ENCODE measurements at places on chromosomes 1 and 21.

- DNase-seq: no peak
Observed at GRCh38 chr1:10171105-10171767, 39.1 kb upstream of the KIF1B start.

GRCh38 chr1:151054971-151055547, 4.4 kb downstream of the CDC42SE1 start:
- no peak for DNase-seq

GRCh38 chr1:212950243-212951125, at the start of gene VASH2:
Gene VASH2 (plus strand): TSS chr1:212950541. CDS start chr1:212951543, 1,002 bp downstream.
- peak; percentile 17 for DNase-seq

DNA sequence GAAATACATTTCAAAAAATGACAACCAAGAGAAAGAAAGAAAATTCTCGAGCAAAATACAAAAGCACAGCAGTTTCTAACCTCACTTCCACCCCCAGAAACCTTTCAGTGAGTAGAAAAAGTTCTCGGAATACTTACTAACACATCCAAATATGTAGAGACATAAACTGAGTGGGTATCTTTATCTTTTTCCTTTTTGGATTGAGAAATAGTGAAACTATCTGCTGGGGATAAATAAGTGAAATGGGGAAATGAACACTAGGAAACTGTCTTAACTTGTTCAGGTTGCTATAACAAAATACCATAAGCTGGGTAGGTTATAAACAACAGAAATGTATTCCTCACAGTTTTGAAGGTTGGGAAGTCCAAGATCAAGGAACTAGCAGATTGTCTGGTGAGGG, 72.0 kb downstream of the VCAM1 start:
- no peak for DNase-seq

DNA sequence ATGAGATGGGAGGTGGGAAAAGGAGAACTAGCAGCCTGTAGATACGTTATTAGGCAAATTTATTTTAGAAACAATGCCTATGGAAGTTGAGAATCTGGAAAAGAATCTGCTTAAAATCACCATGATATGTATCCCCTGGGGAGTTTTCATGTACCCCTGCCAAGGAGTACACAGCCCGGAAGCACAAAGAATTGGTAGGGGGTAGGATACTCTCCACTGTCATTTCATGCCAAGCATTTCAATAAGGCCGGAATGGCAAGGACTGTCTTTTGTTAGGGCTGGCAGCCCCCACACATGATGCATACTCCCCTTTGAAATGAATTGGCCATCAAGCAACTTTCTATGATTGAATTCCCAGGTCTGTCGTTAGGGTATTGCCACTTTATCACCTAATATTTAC, 111.5 kb upstream of the APP start:
- DNase-seq: no peak

DNA sequence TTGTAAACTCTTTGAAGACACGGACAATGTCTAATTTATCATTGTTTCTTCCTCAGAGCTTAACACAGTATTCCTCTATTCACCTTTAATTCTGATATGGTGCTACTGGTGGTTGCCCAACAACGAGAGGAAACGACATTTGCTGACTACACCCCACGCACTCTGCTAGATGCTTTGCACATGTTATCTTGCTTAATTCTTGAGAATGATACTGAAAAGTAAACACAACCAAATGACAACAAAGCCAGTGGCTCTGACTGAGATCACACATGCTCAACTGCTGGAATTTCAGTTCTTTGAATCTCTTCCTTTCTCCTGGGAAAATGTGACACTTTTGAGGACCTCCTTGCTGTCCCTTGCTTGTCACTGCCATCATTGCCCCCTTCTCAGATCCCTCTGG, 37.2 kb upstream of the DDAH1 start:
- DNase-seq: no peak

DNA sequence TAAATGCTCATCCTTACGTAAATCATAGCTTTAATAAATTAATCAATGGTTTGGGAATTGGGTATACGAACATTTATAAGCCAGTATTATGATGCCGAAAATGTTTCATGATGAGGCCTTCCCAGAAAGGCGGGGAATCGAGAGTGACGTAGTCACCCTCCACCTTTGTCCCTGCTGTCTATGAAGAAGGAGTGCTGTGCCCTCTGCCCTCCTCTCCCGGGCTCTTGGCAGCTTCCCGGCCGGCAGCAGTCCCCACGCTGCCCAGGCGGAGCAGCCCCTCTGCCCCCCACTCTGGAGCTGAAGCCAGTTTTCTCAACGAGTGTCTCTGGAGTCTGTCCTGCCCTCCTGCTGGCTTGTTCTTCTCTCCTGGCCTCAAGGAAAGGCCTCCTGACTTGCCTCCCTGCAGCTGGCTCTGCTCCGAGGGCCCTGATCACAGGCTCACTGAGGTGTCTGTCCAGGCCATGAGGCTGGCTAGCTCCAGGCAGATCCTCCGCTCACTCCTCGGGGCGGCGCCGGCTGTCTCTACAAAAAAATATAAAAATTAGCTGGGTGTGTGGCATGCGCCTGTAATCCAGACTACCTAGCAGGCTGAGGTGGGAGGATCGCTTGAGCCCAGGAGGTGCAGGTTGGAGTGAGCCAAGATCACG, 150.7 kb upstream of the COL6A1 start:
- DNase-seq: no peak

DNA sequence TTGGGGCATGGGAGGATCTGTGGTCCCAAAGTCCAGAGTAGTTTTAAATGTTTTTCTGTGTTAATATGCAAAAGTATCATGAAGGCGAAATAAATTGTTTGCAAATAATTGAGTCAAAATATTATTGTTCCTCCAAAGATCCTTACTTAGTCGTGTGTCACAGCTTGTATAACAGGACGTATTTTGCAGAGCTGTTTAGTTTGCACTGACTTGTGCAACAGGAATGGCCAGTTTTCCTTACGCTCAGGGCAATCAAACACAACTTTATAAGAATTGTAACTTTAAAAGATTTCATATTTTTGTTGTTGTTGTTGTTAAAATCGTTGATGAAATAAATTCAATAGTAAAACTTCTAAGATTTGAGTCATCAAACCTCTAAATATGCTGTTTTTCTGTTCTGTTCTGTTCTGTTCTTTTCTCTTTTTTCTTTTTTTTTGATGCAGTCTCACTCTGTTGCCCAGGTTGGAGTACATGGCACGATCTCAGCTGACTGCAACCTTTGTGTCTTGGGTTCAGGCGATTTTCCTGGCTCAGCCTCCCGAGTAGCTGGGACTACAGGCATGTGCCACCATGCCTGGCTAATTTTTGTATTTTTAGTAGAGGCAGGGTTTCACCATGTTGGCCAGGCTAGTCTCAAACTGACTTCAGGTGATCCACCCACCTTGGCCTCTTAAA, 60.6 kb downstream of the UCK2 start:
- no peak for DNase-seq

DNA sequence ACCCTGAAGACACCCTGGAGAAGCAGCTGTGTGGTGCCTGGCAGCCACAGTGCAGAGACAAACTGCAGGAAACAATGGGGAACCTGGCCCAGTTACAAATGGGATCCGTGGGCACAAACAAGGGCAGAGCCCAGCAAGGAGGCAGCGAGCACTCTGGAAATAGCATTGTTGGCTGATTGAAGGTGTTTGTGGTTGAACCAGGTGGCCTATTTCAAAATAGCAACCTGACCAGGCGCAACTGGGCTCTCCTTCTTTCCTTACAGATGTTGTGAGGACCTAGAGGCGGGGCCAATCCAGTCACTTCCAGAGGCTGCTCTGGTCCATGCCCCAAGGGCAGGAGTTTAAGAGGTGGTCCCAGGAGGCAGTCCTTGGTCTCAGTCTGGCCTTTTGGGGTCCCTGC, 21.7 kb upstream of the ZBTB21 start:
- no peak for DNase-seq

- DNase-seq: no peak
Observed at GRCh38 chr1:27135541-27136235, 19.2 kb downstream of the SLC9A1 start.

GRCh38 chr1:164926107-164926506, 367.1 kb downstream of the PBX1 start:
- no peak for DNase-seq

DNA sequence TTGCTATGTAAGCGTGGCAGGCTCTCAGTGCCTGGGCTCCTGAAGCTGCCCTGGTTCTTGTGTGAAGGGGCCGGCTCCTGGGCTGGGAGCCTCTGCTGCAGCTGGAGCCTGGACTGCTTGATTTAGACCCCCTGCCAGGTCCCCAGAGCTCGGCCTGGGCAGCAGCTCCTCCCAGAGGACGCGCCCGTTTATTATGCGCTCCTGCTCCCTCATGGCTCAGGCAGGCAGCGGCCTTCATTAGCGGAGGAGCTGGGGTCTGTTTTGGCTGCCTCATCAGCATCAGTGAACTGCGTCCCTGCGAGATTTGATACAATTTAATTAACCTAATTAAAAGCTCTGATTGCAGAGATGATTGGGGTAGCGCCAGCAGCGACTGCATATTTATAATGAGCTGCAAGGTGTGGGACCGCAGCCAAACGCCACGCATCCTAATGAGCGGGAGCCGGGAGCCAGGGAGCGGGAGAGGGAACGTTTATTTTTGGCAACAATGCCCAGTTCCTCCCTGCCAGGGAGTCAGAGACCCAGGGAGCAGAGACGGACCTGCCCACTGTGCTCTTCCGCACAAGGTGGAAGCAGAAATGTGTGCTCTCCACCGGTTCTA, 16.6 kb downstream of the UTP11 start:
- no peak for DNase-seq

GRCh38 chr21:23939369-23940065, 1667.8 kb downstream of the MRPL39 start:
- no peak for DNase-seq

DNA sequence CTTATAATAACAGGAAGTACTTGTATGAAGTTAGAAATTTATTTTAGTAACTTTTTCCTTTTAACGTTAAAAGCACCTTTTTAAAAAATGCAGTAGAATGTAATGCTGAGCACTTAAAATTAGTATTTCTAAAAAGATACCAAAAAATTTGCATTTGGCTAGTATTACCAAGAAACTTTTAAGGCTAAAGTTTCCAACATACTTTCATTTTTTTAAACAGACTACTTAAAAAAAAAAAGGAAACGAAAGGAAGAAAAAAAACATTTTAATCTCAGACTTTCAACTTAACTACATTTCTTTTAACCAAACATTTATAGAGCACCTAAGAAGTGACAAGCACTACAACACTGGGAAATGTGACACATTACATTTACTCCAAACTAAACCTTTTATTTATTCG, 2.8 kb downstream of the ARID4B start:
- DNase-seq: no peak

GRCh38 chr1:158809256-158809655, 21.9 kb upstream of the MNDA start:
- DNase-seq: no peak

GRCh38 chr21:38938343-38938742, 132.6 kb downstream of the ETS2 start:
- DNase-seq: no peak

- DNase-seq: no peak
Observed at GRCh38 chr1:182385885-182386853, 5.4 kb downstream of the GLUL start.

GRCh38 chr1:198253668-198254067, 96.9 kb downstream of the NEK7 start:
- no peak for DNase-seq

DNA sequence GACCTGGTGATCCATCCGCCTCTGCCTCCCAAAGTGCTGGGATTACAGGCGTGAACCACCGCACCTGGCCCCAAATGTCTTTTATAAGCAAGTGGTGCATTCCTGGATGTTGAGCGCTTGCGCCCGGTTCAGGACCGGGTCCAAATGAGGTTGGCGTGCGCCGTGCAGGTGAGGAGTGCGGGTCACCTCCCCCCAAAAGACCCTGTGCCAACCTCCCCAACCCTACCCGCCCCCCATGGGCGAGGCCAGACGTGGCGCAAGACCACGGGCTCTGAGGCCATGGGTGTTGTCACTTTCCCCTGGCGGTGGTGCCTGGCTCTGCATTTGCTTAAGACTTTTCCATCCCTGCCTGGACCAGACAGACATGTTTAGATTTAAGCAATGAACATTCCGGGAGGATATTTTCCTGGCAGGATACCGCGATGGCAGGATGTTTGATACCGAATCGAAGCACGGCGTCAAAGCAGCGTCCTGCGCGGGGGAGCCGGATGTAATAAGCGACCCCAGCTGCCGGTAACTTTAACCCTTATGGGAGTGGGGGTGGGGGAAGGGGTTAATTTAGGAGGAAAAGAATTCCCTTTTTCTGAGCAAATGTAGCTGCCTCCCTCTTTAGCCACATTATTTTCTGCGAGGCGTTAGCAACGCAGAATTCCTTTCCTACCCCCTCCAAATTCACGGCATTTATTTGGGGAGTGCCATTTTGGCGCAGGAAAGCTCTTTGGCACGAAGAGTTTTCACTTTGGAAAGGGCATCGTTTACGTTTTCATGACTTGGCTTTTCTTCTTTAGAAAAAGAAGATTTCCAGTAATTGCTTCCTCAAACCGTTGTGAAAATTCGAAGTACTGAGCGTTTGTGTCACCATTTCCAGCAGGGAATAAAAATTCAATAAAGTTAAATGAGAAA, 27.8 kb upstream of the RNF187 start:
- no peak for DNase-seq

DNA sequence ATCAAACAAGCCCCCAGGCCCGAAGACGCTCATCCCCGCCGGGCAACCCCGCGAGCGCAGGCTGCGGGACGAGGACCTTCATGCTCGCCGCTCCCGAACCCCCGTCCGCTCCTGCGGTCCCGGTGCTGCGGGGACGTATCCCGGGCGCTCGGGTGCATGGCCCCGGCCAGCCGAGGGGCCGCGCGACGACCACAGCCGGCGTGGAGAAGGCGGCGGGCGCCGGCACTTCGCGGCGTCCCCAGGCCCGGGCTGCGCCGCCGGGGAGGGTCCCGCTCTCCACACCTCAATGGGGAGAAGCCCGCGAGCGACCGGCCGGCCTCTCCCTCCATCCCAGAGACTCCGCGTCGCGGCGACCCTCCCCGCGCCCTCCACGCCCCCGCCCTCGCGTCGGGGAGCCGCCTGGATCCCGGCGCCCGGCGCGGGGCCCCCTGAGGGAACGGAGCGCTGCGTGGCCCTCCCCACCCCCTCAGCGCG, 401 bp downstream of the ERRFI1 start:
- no peak for DNase-seq
